ENCODE measurements at places on chromosomes 12 and 14.

- no peak for DNase-seq
Measured at GRCh38 chr12:67727702-67728666, 79.4 kb downstream of the DYRK2 start.

DNA sequence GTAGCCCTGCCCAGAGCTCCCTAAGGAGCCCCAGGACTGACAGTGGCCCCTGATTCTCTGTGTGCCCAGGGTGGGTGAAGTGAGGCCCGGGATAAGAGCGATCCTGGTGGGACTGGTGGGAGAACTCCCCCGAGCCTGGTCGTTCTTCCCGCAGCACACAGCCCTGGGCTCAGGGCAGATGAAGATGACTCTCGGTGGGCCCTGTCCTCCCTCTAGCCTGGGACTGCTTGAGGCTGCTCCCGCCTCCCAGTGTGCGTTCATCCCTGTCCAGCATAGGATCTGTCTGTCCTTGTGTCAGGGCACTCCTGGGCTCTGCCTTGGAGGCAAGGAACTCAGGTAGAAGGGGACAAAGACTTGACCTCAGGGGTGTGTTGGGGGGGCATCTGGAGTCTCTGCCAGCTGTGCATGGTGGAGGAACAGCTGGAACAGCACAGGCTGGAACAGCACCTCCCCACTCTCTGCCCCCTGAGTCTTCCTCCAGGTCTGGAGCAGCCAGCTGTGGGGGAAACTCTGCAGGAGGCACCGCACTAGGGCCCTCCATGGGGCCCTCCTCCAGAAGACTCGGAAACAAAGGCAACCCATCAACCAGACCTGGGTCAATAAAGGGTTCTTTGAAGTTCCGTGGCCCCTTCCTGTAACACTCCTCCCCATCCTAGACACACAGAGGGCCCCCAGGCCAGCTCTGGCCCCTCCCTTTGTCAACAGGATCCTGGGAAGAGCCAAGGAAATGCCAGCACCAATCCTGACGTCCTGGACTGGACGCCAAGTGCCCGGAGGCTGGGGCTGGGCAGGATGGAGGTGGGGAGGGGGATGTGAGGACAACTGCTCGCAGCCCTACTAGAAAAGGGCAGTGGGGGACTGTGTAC, 15.9 kb downstream of the FAIM2 start:
- no peak for DNase-seq

GRCh38 chr14:68263563-68264259, 444.1 kb downstream of the RAD51B start:
- no peak for DNase-seq

DNA sequence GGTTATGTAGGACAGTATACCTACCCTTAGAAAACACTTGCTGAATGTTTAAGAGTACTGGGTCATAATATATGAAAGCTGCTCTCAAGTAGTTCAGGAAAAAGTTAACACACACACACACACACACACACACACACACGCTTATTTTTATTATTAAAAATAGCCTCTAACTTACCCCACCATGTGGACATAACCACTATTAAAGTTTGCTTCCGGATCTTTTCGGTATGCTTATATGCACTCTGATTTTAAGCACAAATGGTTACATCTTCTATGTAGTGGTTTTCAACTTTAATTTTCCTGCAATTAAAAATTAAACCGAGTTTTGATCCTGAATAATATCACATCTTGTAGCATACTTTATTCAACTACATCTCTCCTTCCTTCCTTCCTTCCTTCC, 84.9 kb upstream of the TRAF3 start:
- no peak for DNase-seq

DNA sequence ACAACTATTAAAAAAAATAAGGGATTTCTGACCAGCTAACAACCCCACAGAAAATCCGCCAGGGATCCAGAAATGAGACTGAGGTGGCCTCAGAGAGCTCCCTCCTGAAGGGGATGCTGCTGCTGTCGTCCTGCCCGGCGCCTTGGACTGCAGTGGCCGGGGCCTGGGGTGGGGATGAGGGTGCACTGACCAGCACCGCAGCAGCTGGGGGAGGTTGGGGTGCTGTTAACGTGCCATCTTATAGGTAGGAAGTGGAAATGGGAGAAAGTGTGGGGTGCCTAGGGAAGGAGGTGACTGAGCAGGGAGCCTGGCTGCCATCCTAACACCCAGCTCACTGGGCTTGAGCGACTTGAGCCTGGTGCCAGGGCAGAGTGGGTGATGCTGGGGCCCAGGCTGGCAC, 32.0 kb downstream of the DDX11 start:
- DNase-seq, result no peak

DNA sequence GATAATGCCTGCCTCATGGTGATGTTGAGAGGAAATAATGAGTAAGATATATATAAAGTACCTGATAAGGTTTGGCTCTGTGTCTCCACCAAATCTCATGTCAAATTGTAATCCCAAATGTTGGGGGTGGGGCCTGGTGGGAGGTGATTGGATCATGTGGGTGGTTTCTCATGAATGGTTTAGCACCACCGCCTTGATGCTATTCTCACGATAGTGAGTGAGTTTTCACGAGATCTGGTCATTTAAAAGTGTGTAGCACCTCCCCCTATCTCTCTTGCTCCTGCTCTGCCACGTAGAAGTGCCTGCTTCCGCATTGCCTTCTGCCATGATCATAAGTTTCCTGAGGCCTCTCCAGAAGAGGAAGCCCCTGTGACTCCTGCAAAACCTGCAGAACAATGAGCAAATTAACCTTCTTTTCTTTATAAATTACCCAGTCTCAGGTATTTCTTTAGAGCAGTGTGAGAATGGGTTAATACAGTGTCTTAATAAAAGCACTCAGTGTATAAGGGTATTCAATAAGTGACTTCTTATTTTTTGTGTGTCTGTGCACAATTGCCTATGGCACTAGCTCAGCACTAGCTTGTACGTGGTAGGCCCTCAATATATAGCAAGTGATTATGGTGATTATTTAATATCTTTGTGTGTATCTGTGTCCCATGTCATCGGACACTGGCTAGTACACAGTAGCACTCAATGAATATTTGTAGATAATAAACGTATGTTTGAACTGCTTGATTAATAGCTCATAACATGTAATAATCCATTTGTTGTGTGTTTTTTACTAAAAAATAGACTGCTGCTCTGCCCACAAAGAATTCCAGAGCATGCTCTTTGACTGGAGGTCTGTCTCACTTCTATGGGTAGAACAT, 138.1 kb upstream of the LMNTD1 start:
- no peak for DNase-seq

- DNase-seq, result no peak
Measured at GRCh38 chr14:73591690-73592449, at the start of gene ACOT4. Gene ACOT4 (plus strand): TSS chr14:73591873. CDS start chr14:73591960, 87 bp downstream.

DNA sequence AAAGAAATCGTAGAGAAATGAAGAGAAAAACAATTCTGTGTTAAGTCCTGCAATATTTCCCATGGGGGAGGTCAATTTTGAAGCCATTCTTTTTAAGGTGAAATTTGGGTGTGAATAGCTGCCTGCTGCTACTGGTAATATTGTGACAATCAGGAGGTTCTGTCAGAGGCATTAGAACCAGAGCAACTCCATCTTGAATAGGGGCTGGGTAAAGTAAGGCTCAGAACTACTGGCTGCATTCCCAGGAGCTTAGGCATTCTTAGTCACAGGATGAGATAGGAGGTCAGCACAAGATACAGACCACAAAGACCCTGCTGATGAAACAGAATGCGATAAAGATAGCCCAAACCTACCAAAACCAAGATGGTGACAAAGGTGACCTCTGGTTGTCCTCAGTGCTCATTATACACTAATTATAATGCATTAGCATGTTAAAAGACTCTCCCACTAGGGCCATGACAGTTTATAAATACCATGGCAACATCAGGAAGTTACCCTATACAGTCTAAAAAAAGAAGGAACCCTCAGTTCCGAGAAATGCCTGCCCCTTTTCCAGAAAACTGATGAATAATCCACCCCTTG, 24.8 kb upstream of the MTHFD1 start:
- DNase-seq, result no peak
